ENCODE measurements at places on chromosomes 1 and 21.

GRCh38 chr21:45536301-45537081, 5.7 kb downstream of the SLC19A1 start:
- DNase-seq = peak; percentile 75

DNA sequence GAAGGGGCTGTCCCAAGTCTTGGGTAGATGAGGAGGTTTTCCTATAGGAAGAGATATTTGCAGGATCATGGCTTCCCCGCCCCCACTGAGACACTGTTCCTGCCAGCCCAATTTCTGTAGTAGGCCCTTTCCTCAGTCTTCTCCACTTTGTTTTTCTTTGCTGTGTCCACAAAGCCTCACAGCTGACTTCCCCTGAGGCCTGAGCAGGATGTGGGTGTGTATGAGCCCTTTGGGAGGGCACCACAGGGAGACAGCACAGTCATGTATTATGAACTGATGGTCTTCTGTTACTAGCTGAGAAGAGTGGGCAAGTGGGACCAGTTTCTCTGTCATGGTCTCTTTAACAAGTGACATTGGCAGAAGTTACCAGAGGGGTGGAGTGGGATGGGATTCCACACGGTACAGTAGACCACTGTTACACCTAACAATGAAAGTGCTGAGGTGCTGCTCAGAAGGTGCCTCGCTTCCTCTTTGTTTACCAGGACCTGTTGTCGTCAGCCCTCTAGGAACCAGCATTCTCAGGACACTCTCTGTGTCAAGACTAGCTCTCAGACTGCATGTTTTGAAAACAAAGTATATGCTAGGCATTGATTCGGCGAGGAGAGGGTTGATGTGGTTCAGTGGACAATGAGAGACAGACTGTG, 253.8 kb upstream of the HOOK1 start:
- DNase-seq = no peak

- no peak for DNase-seq
These were observed 35.3 kb downstream of the CLCA4 start for GRCh38 chr1:86582161-86582560.

DNA sequence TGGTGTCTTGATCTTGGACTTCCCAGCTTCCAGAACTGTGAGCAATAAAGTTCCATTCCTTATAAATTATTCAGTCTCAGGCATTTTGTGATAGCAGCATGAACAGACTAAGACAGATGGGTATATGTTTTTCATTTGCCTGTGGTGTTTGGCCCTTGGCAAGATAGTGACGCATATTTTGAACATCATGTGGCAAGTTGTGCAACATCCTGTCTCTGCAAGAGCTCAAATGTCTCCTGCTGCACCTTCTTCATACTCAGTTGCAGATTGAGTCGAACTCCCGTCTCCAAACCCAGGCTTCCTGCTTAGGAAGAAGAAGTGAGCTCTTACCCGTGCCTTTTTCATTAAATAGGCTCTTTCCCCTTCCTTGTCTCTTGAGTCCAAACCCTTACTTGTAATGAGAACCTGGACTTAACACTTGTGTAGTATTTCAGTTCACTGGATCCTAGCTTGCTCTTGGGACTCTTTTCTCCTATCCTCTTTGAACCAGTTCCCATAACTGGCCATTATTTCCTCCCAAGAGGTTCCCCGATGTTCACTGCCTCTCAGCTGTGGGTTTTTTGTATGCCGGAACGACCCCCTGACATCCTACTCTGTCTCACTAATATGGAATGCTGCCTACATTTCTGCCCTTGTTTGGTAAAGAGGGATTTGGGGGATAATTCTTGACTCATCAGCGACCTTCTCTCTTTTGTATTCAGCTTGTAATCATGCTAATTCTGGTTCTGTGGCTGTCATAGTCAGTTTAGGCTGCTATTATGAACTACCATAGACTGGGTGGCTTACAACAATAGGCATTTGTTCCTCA, 125.0 kb upstream of the KCNK2 start:
- peak; percentile 63 for DNase-seq

- DNase-seq = peak; percentile 63
These were observed 68.3 kb upstream of the KCND3 start for GRCh38 chr1:112057736-112058135.

GRCh38 chr1:53087332-53088285, 25.6 kb downstream of the PODN start:
- DNase-seq = no peak

DNA sequence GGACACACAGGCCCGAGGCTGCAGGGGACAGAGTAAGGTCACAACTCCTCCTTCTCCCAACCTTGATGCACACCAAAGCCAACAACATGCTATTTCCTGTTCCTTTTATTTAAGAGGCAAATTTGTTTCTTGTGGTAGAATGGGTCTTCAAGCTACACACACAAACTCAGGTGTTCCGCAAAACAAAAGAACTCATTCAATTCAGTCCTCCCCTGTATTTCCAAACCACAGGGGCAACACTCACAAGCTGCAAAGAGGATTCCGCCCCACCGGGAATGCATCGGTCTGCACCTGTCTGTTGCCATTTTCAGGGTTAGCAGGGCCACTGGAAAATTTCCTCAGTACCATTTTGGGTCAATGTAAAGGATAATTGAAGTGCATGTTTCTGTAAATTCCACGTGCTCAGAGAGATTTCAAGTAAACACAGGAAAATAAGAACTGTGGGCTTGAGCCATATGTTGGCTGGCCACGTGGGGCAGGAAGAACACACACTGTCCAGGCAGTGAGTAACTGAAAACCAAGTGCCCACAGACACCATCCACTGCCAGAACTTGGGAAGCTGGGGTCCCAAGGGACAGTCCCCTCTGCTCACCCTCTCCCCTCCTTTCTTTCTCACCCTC, 145.2 kb upstream of the ERG start:
- no peak for DNase-seq

DNA sequence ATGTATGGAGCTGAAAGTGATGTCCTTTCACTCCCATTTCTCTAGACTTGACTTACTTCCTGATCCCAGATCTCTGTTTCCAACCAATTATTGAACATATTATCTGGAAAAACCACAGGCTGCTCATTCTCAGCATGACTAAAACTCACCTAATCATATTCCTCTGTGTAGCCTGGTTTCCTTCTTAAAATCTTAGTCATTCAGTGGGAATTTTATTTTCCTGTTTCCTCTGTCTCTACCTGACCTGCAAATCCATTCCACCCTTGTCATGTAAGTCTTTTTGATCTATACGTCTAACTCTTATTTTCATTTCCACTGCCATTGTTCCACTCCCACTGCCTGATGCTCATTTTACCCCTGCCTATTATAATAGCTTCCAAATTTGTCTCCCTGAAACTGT, 67.9 kb upstream of the APOBEC4 start:
- DNase-seq = no peak

- DNase-seq = peak; percentile 54
These were observed 478.2 kb upstream of the VAMP3 start for GRCh38 chr1:7292714-7293419.

- no peak for DNase-seq
These were observed 55.7 kb upstream of the NADK start for GRCh38 chr1:1833916-1834325.

GRCh38 chr1:167148421-167148820, 54.5 kb downstream of the STYXL2 start:
- no peak for DNase-seq

DNA sequence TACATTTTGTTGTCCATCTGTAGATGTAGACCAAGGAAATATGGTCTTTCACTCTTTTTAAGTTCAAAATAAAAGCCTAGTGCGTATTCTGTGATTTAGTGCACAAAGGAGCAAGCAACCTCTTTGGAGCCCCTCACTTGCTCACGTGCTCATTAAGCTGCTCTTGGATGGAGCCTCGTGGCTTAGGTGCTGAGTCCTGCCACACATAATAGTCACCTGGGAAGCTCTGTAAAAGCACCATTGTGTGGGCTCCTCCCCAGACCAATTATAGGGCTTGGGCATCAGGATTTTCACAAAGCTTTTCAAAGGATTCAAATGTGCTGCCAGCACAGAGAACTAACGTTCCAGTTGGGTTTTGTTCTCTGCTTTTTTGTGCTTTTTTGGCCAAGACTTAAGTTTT, 85.0 kb downstream of the PCP4 start:
- DNase-seq = no peak

DNA sequence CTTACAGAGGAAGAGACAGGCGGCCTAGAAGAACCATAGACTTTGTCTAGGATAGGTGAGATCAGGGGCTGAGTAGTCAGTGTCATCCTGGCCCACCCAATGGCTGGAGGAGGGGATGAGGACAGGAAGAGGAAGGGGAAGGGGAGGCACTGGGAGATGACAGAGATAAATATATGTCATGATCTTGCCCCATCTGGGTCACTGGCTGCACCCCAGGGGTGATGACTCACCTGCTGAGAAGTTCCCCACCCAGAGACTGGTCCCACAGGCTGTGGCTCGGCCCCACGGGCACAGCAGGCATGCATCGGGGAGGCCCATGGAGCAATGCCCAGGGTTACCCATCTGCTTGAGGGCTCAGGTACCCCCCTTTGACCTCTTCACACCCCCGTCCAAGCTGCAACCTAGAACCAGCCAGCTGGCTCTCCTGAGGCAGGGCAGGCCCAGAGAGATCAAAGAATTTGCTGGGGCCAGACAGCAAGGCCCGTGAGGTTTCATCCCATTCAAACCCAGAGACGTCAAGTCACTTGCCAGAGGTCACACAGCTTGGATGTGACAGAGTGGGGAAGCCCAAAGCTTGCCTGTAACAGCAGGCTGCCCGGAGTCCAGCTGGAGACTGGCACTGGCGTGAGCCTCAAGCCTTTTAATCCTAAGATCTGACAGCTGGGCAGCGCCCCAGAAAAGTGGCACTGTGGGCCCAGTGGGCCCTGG, 34.7 kb upstream of the CASZ1 start:
- no peak for DNase-seq

- no peak for DNase-seq
These were observed 61.3 kb downstream of the SLC66A1 start for GRCh38 chr1:19373211-19374082.

DNA sequence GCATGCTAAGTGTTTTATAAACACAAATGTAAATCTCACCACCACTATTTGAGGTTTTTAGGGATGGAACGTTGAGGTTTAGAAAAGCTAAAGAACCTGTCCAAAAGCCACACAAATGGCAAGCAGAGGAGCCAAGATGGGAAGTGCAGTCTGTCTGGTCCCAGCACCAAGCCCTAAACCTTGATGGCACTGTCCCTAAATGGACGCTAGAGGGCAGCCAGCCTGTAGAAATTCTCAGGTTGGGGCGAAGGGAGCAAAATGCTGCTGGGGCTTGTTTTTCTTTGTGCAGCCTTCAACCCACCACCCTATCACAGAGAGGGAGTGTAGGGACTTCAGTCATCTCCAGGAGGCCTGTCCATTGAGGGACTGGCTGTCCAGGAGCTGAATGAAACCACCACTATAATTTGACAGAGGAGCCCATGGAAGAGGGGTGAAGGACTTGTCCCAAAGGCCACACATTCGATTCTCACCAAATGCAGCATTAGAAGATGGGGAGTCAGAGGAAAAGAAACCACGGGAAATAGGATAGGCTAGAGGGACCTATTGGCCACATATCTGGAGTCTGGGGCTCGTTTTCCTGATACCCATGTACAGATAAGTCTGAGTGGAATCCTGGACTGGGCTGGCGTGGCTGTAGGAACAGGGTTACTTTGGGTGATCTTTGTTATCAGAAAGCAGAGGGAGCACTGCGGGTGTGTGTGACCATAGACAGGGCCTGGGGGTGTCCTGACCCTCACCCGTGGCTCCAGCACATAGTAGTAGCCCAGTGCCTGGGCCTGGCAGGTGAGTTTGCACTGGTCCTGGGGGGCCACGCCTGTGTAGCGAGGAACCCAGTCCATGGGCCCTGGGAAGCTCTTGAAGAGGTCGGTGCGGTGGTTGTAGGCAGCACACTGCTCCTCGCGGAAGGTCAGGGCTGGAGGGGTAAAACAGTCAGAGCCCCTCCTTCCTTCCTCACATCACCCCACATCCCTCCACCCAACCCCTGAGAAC, 6.1 kb downstream of the ADAMTS4 start:
- peak; percentile 69 for DNase-seq

DNA sequence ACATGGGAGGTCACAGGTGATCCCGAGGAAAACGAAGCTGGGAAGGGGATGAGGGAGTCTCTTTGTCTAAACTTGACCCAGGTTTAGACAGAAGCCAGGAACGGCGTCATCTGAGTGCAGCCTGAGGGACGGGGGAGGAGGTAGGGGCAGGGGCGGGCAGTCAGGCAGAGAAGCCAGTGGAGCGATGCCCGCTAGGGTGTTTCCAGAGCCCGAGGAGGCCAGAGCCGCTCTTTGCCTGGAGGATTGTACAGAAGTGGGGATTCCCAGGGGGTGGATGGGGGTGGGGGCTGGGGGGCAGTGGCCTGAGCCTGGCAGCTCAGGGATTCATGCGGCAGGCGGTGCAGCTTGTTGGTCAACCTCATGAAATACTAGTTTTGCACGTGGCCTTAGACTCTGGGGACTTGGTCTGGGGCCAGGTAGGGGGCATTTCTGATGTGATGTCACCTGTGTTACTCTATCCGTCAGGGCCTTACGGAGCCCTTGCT, 58.4 kb downstream of the VPS26C start:
- DNase-seq = no peak

GRCh38 chr1:204340081-204340889, 19.4 kb downstream of the PLEKHA6 start:
- no peak for DNase-seq

DNA sequence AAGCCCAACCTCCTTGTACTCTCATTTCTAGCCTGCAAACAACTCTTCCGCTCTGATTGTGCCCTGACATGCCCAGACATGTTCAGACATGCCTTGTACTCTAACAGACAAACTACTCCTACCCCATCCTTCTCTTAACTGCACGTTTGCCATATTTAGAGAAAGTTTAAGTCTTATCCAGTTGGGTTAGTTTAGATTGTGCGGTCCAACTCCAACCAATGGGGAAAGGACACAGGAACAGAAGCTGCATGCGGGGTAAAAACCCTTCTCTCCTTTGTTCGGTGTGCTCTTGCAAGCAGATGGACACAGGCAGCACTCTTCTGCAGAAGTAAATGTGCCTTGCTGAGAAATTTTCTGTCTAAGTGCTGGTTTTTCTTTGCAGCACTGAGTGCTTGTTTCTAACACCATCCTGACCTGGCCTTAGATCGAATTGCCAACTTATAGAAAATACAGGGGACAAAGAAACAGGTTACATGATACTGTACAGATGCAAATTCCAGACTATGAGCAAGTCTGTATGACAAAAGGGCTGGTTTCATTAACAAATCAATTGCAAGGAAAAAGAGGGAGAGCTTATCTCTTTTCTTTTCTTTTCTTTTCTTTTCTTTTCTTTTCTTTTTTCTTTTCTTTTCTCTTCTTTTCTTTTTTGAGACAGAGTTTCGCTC, 35.8 kb upstream of the IFNGR2 start:
- no peak for DNase-seq

GRCh38 chr1:147541672-147542568, 619 bp downstream of the BCL9 start:
- DNase-seq = peak; percentile 88

GRCh38 chr1:89725011-89725370, 92.1 kb downstream of the LRRC8C start:
- no peak for DNase-seq

DNA sequence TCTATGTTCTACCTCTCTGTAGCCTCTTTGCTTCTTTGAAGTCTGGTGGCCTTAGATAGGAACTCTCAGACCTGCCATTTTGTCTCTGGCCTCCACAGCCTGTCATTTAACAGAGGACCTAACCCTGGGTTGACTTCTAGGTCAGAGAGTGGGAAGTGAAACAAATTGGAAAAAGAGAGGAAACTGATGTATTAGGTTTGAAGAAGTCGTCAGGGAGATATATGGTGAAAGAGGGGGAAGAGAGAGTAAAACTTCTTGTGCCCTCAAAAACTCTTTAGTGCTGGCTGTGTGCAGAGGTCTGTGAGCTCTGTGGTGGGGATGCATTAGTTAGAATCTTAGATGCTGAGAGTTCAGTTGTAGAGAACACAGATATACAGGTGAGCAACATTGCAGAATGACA, 30.2 kb upstream of the CD1D start:
- DNase-seq = no peak

- DNase-seq = no peak
These were observed 4.3 kb upstream of the SHISA4 start for GRCh38 chr1:201884425-201884824.
